ENCODE measurements at places on chromosomes 12 and 14.
A peak's percentile ranks its signal among the peaks of the same experiment; 100 is the strongest.

DNA sequence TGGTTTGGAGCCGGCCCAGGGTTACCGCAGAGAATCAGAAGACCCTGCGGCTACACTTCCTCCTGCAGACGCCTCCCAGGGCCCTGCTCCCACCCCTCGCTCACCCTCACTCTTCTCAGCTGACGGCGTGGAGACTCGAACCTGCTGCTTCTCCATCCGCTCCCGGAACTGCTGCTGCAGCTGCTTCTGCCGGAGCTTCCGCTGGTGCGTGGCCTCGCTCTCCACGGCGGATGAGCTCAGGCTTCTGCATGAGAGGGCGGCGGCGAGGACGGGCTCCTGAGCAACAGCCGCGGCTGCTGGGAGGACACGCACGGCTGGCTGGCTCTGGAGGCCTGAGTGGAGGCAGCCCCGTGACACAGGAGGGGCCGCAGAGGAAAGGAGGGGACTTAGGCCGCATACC lies 33.3 kb downstream of the RAD52 start:
- no peak for DNase-seq

DNA sequence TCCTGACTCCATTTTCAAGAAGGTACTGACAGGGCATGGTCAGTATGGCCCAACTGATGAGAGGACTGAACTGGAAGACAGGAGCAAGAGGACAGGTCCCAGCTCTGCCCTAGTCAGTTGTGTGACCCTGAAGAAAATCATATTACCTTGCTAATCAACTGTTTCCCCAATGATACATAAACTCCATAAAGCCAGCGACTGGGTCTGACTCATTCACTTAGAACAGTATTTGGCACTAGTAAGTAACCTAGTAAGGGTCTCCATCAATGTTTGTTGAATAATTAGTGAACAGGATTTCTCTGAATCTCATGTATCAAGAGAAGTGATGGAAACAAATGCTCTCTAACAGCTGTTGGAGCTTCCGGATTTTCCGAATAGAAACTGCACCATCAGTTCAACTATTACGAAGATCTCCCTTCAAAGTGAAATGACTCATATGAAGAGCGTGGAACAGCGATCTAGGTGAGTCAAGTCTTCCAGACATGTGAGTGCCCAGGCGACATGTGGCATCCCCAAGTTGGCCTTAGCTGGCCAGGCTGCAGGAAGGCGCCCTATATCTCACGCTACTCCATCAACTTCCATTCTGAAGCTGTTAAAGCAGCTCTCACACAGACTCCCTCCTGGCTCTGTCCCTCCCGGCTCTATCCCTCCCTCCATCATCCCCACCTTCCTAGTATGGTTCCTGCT lies 94.5 kb downstream of the TTC7B start:
- no peak for DNase-seq

DNA sequence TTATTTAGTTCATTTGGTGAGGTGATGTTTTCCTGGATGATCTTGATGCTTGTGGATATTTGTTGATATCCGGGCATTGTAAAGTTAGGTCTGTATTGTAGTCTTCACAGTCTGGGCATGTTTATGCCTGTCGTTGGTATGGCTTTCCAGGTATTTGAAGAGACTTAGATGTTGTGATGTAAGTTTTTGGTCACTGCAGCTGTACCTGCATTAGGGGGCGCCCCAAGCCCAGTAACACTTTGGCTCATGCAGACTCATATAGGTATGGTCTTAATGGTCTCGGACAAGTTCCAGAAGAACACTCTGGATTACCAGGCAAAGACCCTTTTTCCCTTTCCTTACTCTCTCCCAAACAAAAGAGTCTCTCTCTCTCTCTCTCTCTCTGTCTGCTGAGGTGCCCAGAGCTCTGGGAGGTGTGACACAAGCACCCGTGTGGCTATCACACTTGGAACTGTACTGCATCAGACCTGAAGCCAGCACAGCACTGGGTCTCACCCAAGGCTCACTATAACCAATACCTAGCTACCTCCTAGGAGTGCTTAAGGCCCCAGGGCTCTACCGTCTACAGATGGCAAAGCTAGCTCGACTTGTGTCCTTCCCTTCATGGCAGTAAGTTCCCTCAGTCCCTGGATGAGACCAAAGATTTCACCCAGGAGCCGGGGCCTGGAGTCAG lies 425.8 kb upstream of the ATXN7L3B start:
- DNase-seq = no peak

- DNase-seq = no peak
These were observed 10.0 kb upstream of the GPR19 start for GRCh38 chr12:12705838-12706520.

- peak; percentile 29 for DNase-seq
These were observed 17.8 kb downstream of the NANOG start for GRCh38 chr12:7806863-7807487.
